ENCODE measurements at places on chromosomes 5 and 9.
A peak's percentile ranks its signal among the peaks of the same experiment; 100 is the strongest.

GRCh38 chr5:84642795-84643194 lies 258.1 kb upstream of the EDIL3 start:
- peak; percentile 53 for DNase-seq

DNA sequence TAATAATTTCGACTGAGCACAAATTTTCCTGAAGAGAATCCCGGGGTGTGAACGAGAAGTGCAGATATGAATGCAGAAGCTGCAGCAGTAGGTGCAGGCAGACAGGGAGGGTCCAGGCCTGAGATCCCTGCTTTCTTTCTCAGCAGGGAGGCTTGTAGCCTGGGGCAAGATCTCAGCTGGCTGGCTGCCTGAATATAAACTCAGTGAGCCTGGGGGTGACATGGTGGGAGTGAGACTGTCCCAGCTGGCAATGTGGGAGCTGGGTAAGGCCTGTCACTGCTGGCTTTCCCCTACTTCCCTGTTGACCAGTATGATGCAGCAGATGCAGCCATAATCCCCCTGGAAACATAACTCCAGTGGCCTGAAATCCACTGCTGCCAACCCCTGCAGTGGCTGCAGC lies 325.2 kb downstream of the CETN3 start:
- DNase-seq, result peak; percentile 20

DNA sequence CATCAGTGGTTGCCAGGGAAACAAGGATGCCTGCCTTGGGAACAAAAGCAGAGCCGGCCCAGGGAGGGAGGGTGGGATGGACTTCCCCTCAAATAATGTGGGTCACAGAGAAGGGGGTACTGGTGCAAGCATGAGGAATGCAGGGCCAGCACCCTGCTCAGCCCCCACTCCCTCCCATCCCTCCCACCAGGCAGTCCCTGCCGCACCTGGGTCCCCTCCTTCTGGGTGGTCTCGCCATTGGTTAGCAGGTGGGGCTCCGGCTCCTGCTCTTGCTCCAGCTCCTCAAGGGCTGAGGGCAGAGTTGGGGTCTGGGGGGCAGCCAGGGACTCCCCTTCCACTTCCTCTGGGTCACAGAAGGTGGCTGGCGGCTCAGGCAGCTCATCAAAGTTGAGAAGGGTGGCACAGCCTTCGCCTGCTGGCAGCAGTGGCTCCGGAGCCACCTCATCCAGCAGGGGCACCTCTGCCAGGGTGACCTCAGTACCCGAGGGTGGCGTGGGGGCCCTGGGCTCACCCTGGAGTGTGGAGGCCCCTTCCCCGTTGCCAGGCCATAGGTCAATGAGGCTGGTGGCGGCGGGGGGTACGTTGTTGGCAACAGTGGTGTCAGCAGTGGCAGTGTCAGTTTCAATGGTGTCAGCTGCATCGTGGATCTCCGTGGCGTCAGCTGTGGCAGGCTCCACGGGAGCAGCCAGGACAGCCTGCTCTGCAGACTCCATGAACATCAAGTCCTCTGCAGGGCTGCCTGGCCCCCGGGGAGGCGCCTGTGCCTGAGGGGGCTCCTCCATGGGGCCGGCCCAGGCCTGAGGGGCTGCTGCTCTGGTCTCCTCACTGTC lies 11.5 kb downstream of the PRR7 start:
- DNase-seq, result no peak

DNA sequence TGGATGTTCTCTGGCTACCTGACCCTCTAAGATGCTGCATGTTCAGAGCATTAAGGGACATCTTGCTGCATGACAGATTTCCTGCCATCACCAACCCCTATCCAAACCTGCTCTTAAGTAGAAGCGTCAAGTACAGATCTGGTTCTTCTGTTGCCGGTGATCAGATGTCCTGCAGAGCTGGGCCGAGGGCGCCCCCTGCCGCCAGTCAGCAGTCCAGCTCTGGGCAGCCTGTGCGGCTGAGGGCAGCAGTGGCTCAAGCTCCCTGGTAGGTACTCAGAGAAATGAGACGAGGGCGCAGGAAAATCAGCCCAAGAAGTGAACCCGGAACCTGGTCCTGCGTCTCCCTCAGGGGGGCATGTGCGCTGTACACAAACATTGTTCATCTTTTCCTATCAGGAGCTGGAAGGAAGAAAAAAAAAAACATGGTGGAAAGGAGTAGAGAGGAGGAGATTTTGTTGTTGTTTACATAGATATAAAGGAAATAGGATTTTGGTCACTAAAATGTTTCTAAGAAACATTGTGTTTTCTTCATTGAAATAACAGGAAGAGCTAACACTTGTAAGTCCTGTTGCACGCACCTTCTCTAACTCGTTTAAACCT lies 95.8 kb downstream of the CFAP90 start:
- DNase-seq, result peak; percentile 43

DNA sequence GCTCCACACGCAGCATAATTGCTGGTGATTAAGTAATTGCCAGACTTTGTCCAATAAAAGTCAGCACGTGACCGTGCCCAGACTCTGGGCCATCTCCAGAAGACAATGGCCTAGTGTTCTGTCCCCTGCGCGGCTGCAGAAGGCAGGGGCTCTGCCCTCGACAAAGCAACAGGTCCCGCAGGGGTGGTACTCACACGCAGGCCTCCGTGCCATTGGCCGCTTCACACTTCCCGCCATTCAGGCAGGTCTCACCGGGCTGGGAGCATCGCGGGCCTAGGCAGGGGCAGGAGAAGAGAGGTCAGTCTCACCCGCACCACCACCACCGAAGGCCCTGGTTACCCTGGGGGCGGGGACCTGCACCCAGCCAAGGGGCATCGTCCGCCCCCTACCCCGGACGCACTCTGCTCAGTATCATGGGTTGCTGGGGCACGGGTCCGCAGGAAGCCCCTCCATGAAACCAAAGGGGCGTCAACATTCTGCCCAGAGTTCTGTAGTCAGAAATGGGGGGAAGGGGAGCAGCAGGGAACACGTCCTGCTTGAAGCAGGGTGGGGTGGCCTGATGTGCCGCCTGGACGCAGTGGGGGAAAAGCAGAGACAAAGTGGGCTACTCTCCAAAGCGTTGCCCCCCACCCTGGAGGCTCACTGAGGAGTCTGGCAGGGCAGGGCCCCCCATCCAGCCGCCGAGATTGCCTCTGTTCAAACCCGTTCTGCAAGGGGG lies 1.9 kb downstream of the NOTCH1 start:
- peak; percentile 54 for DNase-seq

GRCh38 chr5:148913985-148914431 lies 87.6 kb downstream of the ADRB2 start:
- no peak for DNase-seq

DNA sequence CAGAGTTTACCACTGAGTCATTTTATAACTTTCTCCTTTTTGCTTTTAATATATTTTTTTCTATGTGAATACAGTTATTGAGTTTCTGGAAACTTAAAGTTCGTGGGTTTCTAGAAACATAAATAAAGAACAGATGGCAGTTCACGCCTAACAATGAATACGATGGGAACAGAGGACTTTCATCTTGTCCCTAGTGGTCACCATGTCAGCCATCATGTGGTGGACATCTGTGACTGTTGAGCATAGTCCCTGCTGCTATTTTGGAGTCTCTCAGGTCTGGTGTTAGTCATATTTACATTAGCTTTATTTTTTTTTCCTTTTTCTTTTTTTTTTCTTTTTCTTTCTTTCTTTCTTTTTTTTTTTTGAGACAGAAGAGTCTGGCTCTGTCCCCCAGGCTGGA lies 85.3 kb downstream of the XRCC4 start:
- DNase-seq, result no peak

DNA sequence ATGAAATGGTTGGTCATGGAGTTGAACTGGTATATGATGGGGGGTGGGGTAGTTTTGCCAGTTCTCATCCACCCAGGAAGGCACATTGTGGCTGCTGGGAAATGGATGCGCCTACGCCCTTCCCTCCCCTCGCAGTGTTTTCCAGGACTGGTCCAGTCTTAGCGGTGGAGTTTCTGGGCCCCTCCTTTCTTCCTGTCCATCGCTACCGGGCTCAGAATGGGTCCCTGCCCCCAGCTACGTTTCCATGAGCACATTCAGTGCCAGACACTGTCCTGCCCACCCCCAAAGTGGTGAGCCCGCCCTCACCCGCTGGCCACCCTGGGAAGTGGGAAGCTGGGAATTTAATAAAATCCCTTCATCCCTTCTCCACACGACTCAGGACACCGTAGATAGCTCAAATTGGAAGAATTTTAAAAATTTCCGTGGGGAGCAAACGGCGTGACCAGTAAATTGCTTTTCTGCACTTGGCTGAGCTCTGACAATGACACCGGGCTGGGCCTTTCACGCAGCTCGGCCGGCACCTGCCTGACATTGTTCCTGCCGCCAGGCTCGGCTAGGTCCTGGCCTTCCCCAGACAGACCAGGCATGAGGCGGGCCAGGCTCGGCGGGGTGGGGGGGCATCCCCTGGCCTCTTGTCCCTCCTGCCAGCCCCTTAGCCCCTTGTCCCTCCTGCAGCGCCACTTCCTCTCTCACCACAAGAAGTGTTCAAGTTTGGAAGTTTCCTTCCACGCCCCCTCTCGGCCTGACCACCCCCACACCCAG lies 3.6 kb downstream of the FGF18 start:
- DNase-seq, result no peak

- peak; percentile 65 for DNase-seq
Observed at GRCh38 chr9:36866840-36867239, 167.2 kb downstream of the PAX5 start.

- no peak for DNase-seq
Observed at GRCh38 chr5:33738967-33739366, 152.8 kb downstream of the ADAMTS12 start.

GRCh38 chr5:111783537-111783936 lies 26.5 kb upstream of the NREP start:
- no peak for DNase-seq

GRCh38 chr9:107793541-107793940 lies 304.0 kb upstream of the KLF4 start:
- no peak for DNase-seq

GRCh38 chr9:105064248-105065097 lies 136.5 kb upstream of the ABCA1 start:
- peak; percentile 99 for DNase-seq

DNA sequence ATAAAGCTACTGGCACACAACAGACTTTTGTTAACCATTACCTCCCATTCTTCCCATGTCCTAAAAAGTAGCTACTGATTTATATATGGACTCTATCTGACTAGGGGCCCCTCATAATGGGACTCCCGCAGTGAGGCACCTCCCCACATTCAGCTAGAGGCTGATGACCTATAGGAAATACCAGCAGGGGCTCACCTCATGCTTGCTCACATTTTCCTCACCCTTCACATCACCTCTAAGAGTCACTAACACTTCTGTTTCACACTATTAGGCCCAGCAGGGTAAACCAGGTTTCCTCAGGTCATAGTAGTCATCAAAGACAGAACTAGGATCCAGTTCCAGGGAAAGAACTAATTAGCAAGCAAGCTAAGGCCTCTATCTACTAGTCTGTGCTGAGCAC lies 60.7 kb downstream of the PRELID2 start:
- peak; percentile 39 for DNase-seq

DNA sequence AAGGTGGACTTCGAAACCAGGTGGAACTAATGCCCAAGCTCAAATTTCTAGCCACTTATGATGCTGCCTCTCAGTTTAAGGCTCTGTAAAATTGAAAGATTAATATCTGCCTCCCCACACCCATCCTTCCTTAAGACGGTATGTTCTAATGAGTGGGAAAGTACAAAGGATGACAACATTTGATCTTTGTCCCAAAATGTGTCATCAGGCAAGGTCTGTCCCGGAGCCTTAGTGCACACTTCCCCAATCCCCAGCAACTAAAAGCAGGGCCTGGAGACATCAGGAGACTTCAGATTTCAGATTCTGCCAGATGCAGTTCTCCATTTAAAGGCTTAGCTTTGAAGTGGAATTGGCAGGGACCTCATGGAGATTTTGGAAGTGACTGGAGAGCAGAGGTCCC lies 316.5 kb downstream of the ASTN2 start:
- no peak for DNase-seq

DNA sequence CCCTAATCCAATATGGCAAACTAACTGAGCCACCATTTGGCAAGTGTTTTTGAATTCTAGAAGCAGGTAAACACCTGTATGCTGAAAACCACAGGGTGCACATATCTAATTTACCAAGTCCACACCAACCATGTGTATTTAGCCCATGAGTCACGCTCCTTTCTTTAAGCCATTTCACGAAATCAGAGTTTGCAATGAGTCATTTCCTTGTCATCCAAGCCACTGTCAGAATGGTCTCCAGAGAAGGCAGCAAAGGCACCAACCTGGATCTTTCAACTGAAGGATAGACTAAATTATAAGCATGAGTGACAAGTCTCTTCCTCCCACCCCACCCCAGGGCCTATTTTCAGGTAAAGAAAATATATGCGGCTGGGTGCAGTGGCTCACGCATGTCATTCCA lies 110.0 kb downstream of the PAX5 start:
- peak; percentile 94 for DNase-seq

- DNase-seq, result no peak
Observed at GRCh38 chr5:7667216-7667767, 183.6 kb downstream of the CFAP90 start.

- DNase-seq, result no peak
Observed at GRCh38 chr5:132498152-132498551, 7.6 kb upstream of the IRF1 start.

DNA sequence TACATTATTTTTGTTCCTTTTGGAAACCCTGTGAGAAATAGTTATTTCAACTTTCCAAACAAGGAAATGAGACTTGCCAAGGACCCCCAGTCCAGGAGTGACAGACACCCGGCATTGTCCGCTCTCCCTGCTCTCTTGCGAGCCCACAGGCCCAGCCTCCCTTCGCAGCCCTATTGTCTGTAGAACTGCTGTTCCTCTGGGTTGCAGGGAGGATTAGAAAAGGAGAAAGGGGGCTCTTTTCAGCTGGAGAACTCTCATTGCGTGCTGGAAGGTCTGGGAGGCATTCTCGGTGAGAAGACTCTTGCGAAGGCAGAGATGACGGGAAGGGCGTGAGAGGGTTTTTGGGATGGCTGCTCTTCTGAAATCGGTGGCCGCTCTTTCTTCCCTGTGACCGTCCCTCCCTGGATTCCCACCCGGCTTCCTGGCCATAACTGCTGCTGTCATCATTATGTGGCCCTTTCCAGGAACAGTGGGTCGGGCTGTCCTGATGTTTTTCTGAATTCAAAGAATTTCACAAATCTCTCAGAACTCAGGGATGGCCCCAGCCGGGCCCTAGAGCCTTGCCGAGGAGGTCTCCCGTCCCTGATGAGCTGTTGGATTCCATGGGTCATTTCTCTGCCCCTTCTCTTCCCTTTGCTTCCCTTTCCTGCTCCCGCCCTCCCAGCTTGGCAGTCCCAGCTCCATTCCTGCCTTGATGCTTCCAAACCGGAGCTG lies 29.8 kb downstream of the STC2 start:
- DNase-seq, result no peak

GRCh38 chr5:54040804-54041203 lies 269.6 kb downstream of the ARL15 start:
- no peak for DNase-seq

DNA sequence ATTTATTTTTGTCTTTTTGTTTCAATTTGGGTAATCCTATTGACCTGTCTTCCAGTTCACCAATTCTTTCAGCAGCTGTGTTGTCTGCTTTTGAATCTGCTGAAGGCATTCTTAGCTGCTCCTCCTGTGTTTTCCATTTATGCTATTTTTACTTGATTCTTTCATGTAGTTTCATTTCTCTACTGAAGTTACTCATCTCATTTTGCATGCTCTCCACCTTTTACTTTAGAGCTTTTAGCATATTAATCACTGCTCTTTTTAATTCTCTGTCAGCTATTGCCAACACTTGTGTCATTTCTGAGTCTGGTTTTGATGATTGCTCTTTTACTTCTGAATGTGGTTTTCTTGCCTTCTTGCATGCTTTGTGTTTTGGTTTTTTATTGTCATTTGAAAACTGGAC lies 496.0 kb upstream of the CLINT1 start:
- DNase-seq, result no peak

GRCh38 chr5:139017624-139018023 lies 142.5 kb upstream of the LRRTM2 start:
- DNase-seq, result no peak

- DNase-seq, result no peak
Observed at GRCh38 chr5:29460971-29461559, 1732.4 kb upstream of the CDH6 start.
